ENCODE measurements at places on chromosomes 6 and 20. TPM values are rescaled to one million over a fixed set of nuclear protein-coding genes. Genes with fewer than 3 reads are reported as not detected.

DNA sequence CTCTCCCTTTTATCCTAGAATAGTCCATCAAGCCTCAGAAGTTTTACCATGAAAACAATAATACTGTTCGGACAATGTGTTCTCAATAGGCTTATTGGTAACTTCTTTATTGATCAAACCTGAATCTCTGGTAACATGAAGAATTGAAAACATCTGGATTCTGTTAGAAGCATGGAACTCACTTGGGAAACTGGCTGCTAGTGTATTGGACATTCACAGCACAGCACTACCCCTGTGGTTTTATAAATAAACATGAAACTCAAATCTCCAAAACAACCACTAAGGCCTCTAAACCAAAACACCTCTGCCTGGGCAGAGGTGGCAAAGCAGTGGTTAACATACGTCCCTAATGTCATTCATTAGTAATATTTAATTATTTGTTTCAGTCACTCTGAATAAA is 157.6 kb upstream of the KCNQ5 start:
- no peak for DNase-seq

GRCh38 chr6:152952866-152953509 is 29.9 kb downstream of the FBXO5 start:
- no peak for DNase-seq

- no peak for DNase-seq
These were observed 73.5 kb upstream of the DST start for GRCh38 chr6:56716229-56716628.

DNA sequence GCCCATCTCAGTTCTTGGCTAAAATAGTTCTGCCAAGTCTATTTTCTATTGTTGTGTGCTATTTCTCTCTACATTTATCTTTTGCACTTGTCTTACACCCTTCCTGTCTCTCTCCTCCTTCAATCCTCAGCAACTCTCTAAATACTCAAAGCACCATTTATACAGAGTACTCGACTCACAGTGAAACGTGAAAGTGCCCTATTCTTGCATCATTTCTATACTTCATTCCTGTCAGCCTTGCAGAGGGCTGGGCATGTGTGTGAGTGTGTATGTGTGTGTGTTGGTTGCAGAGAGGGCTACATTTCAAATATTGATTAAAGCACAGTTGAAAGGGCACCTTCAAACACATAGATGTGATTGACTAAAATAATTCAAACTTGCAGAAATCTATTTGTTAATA is 373.2 kb upstream of the MANEA start:
- no peak for DNase-seq

Gene LTB
- 1.4 TPM for total RNA-seq

Gene TMEM217
- total RNA-seq: 1.9 TPM

Gene BFSP1
- 0.41 TPM for total RNA-seq
